ENCODE measurements at places on chromosomes 4 and X.

- DNase-seq, result no peak
These were observed 957.8 kb downstream of the C4orf33 start for GRCh38 chr4:130053723-130054122.

DNA sequence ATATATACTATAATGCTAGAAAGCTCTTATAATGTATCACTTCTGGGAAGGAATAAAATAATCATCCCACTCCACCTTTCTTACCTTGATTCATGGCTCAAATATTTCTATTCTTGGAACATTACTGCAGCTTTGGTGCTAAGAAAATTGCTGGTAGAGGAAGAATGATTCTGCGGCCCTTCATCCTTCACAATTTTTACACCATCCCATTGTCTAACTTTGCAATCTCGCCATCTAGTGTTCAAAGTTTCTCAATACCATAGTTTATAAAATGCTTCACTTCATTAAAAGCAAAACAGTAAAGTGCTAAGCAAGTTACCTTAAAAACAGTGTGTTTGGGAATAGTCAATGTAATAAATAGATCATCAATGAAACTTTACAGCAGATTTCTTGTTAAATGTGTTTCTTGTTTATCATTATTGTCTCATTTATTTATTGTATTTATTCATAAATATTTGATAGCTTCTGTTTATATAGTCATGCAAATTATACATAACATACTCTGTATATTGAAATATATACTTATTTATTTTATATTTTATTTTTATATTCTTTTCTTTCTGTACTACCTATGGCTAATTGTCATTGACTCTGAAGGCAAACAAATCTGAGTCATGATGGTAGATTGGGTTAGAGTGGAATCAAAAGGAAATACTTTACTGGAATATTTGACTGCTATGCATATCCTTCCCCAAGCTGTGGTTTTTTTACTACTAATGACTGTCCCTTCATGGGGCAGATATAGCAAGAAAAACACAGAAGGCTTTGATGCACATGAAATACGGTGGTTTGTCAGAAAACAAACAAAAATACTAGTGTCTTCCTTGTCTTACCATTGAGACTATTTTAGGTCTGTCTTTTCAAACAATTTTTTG lies 390.7 kb downstream of the MAPK10 start:
- DNase-seq, result peak; percentile 18

DNA sequence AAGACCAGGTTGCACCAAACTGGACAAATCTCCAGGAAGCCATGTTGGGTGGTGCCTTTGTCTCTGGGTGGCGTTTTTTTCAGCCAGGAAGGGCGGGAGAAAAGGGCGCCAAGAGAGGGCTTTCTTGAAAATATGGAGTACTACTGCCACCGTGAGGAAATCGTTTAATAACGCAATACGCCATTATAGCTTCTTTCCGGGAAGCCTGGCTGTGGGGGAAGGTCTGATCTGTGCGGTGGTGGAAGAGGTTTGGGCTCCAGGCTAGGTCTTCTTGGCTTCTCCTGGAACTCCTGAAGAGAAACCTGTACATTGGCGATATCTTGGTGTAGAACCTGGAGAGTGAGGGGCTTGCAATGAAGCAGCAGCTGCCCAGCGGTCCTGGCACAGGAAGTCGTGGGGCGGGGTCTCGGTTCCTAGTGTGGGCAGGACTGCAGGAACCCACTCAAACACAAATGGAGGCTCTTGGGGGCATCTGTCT lies 202.7 kb downstream of the OR13H1 start:
- DNase-seq, result no peak

DNA sequence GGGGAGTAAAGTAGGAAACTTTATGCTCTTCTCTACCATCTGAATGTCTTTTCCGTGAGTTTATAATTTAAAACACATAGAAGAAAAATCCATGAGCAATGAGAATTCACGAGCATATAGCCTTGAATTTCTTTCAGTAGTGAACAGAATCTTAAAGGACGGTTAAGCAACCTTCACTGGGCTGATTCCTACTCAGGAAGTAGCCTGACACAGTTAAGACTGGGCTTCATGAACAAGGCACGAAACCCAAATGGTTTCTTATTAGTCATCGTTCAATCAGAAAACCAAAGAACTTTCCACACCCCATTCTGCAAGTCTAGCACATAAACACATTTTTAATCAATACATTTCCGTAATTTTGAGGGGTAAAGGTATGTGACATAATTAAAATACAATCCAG lies 95.8 kb downstream of the SH3KBP1 start:
- no peak for DNase-seq

DNA sequence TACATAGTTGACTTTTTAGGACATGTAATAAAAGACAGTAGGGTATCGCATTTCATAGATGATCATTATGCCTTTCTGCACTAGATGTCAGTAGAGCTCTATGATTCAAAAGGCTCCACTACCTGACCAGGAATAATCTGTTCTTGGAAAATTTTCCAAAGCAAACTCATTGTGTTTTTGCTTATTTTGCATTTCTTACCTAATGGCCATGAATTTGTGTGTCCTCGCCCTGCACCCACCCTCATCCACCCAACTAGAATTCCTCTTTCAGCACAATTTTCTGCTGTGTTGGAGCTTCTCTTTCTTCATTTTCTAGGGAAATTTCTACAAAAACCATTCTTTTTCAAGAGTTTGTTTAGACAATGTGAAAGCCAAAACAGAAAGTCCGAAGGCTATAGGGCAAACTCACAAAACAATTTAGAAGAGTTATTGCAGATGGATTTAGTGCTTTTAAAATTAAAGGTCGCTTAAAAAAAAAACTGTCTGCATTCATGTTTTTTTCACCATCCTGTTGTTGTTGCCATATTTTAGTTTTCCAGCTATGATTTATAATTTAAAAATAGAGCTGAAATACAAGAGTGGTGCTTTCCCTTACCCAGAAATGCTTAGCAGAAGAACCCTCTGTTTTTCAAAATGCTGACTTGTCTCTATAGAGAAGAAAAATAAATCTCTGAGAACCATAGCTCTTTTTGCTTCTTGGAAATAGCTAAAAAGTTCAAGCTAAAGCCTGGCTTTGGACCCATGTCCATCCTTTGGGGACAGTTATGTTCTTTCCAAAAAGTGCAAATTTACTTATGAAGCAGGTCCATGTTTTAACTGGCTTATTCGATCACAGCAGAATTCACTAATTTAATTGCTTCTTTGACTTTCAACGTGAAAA lies 183.7 kb downstream of the SPATA18 start:
- no peak for DNase-seq

GRCh38 chrX:71632923-71633657 lies 14.8 kb upstream of the CXCR3 start:
- DNase-seq, result no peak

DNA sequence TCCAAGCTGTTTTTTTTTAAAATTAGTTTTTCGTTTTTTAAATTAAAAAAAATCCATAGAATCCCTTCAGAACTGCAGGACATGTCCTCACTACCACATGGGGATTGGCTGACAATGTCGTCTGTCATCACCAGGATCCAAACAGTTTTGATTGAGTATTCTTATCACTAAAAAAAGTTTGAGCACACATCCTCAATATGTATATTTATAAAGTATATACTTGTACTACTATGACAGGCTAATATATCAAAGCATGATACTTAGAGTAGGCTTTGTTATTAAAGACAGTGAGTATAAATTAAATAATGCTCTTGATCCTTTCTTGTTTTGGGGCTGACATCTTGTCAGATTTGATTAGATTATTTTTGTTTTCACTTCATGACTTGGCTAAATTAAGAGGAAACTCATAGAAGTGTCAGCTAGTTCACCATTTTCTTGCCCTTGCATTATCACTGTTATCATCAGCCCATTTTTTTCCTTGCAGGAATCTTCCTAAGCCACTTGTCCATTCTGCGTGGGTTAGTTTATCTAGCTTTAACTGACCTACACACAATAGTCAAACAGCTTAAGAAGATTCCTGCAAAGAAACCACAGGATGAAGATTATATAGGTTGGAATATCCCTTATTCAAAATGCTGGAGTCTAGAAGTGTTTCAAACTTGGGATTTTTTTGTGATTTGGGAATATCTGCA lies 92.8 kb downstream of the AMMECR1 start:
- no peak for DNase-seq

DNA sequence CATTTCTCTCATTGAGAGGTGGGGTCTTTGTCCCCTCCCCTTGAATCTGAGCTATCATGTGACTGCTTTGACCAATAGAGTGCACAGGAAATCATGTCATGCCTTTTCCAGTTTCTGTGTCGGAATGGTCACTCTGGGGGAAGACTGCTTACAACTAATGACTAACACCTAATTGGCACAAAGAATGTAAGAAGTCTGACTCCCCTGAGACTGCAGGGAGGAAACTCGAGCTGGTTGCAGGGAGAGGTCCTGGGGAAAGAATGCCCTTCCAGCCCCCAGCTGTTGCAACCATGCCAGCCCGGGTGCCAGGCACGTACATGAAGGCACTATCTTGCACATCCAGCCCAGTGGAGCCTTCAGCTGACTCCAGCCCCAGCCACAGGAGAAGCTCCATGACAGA lies 254.2 kb downstream of the DHX15 start:
- peak; percentile 14 for DNase-seq

GRCh38 chr4:154722262-154722661 lies 21.5 kb upstream of the LRAT start:
- no peak for DNase-seq

GRCh38 chr4:128688846-128689437 lies 120.6 kb upstream of the JADE1 start:
- no peak for DNase-seq

Measured in kidney epithelial cell (primary cell).